RWPE2 (cell line): ENCODE measurements at places on chromosomes 3 and 15.

DNA sequence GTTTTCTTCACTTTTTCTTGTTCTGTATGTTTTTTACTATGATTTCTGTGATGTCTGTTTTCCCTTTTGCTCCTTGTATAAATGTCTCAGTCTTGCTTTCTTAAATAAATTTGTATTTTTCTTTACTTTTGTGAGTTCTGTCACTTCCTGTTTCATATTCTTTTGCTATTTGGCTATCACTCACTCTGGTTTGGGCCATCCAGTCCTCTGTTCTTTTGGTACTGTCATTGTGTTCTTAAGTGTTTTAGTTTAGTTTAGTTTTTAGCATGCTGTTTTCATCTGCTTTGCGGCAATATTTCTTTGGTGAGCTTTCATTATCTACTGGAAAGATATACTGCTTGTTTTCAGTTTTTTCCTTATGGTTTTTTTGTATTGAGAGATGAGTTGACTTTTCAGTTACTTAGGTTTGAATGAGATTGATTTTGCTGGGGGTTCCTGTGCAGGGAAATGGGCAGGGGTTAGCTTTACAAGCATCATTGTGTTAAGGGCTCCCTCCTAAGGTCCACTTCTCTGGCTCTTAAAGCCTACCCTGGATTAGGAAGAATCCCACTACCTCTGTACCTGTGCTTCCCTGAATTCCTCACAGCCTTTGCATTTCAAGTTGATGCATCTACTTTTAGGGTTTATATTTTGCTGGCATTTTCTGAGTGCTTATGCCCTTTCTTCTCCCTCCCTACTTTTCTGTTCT is 35.1 kb downstream of the PDCD6IP start:
- no peak for DNase-seq

DNA sequence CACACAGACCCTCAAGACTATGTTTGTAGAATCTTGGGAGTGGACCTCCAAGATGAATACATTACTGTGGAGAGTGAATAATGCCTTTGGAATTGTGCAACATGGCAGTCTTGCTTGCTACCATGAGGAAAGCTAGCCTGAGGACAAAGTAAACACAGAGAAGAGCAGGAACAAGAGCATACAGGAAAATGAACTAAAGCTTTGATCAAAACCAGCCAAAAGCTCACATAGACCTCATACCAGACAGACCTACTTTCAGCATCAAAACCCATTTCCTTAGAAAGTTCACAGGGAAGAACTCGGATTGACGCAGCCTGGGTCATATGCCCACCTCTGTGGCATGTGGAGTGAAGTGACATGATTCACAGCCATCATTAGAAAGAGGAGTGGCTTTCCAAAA is 3.3 kb upstream of the RAB8B start:
- DNase-seq = no peak

GRCh38 chr15:80849308-80849707 is 70.1 kb downstream of the CEMIP start:
- peak; percentile 89 for DNase-seq

DNA sequence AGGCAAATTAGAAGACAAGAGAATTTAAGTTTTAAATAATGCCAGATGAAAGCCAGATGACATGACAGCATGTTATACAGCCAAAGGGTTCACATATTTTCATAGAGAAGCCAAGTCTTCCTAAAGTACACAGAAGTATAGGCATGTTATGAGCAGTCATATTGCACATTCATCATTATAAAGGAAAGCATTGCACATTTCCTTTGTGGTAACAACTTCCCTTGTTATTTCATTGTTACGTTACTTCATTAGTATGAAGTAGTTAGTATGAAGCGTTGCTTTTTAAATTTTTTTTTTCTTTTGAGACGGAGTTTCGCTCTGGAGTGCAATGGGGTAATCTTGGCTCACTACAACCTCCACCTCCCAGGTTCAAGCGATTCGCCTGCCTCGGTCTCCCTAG is 4.6 kb upstream of the ABCC5 start:
- no peak for DNase-seq

- no peak for DNase-seq
Observed at GRCh38 chr3:178960181-178960580, 111.4 kb downstream of the ZMAT3 start.

- DNase-seq = peak; percentile 66
Observed at GRCh38 chr3:138608322-138609135, at the start of gene FAIM. TSS of gene FAIM (plus strand) at chr3:138608771. CDS start at chr3:138619727, 10,956 bp downstream.

GRCh38 chr3:148718982-148719862 is 21.5 kb downstream of the AGTR1 start:
- no peak for DNase-seq

GRCh38 chr3:159233734-159234133 is 431.9 kb downstream of the MFSD1 start:
- no peak for DNase-seq
